ENCODE measurements at places on chromosomes 2 and 18.

- DNase-seq, result no peak
These were observed 133.9 kb upstream of the CDH20 start for GRCh38 chr18:61199171-61199848.

- no peak for DNase-seq
These were observed 352.6 kb downstream of the TNS1 start for GRCh38 chr2:217650229-217650628.

- no peak for DNase-seq
These were observed 152.5 kb downstream of the NRXN1 start for GRCh38 chr2:50879457-50879856.

- no peak for DNase-seq
These were observed 522.6 kb downstream of the CMPK2 start for GRCh38 chr2:6343076-6343475.

DNA sequence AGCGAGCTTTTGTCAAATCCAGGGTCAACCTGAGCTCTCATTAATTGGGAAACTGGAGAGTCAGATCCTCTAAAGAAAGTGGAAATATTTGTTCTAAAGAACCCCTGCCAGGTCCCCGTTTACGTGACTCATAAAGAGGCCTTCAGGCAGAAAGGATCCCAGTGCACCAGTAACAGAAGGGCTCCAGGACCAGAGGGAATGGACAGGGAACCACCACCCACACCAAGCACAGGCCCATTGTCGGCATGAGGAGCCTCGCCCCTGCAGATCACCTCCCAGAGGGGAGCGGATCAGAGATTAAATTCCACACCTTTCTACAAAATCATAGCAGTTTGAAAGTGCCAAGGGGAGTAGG is 16.4 kb upstream of the C1QL2 start:
- no peak for DNase-seq

DNA sequence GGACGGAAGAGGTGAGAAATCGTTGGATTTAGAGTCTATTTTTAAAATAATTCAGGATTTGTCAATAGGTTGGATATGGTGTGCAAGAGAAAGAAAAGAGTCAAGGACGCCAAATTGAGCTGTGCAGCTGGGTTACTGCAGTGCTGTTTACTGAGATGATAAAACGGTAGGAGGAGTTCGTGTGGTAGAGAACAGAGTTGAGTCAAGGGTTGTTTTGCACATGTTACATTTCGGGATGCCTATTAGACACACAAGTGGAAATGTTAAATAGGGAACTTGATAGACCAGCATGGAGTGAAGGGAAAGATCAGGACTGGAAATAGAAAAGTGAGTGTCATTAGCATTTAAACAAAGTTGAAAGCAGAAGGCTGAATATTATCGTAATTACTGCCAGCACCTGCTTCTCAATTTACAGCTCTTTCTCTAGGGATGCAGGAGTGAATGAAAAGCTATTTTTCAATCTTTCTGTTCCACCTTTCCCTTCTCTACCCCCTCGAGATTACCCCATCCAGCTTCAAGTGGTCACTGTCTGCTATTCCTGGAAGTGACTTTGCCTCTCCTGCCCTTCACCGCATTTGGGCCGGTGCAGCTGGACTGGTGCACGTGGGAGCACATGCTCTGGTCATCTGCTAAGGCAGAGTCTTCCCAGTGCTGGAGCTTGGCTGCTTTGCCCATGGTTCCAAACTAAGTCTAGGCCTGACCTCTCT is 30.3 kb downstream of the GPR75 start:
- no peak for DNase-seq

GRCh38 chr2:160478660-160479059 is 14.9 kb downstream of the RBMS1 start:
- DNase-seq, result no peak

GRCh38 chr2:217064234-217065011 is 204.6 kb upstream of the TNP1 start:
- no peak for DNase-seq

Measured in BE2C (cell line).